Smooth muscle cell of trachea (primary cell): ENCODE measurements at places on chromosomes 5 and 9. TPM values are rescaled to one million over a fixed set of nuclear protein-coding genes. Genes with fewer than 3 reads are reported as not detected.

Gene CNTNAP3
- total RNA-seq: 0.15 and 0.50 TPM in 2 replicates

Gene LIX1
- total RNA-seq: not detected in 2 replicates

Gene AMBP
- 0.15 and 0.17 TPM in 2 replicates for total RNA-seq

Gene DMGDH
- 2.5 and 5.1 TPM in 2 replicates for total RNA-seq

Gene HTR1A
- total RNA-seq: not detected in 2 replicates

Gene IRGM
- not detected in 2 replicates for total RNA-seq

Gene CCDC152
- 5.8 and 8.0 TPM in 2 replicates for total RNA-seq

Gene FAM78A
- 0.29 and 0.66 TPM in 2 replicates for total RNA-seq

Gene PCDHB8
- total RNA-seq: 0.50 TPM in 1 of 2 replicates, not detected in the other

Gene NMUR2
- total RNA-seq: not detected in 2 replicates

Gene FAM163B
- not detected in 2 replicates for total RNA-seq

Gene SLC24A2
- not detected in 2 replicates for total RNA-seq

Gene ZNF354C
- 7.9 and 10.3 TPM in 2 replicates for total RNA-seq

Gene ZNF79
- total RNA-seq: 10.8 and 19.0 TPM in 2 replicates

Gene NSG2
- not detected in 2 replicates for total RNA-seq

Gene ACOT12
- total RNA-seq: 1.6 and 2.2 TPM in 2 replicates

Gene BARHL1
- not detected in 2 replicates for total RNA-seq

Gene OR1J2
- total RNA-seq: not detected in 2 replicates

Gene INIP
- 16.4 and 31.6 TPM in 2 replicates for total RNA-seq

Gene GSN
- 461 and 1,128 TPM in 2 replicates for total RNA-seq

Gene SPINK7
- total RNA-seq: not detected in 2 replicates

Gene CDKN2A
- 32.0 and 39.5 TPM in 2 replicates for total RNA-seq

Gene SLC34A3
- total RNA-seq: under 0.01 TPM in 1 of 2 replicates, not detected in the other

Gene JAK2
- total RNA-seq: 15.4 and 17.2 TPM in 2 replicates

Gene TAF1L
- total RNA-seq: under 0.01 TPM in 2 replicates

Gene LCN15
- under 0.01 TPM in 1 of 2 replicates, not detected in the other for total RNA-seq

Gene LCN9
- total RNA-seq: not detected in 2 replicates

Gene RETREG1
- total RNA-seq: 1.0 and 1.3 TPM in 2 replicates

Gene NR5A1
- not detected in 2 replicates for total RNA-seq

Gene MORN5
- total RNA-seq: not detected in 2 replicates

Gene SPINK4
- not detected in 2 replicates for total RNA-seq

Gene CAMLG
- total RNA-seq: 44.5 and 46.4 TPM in 2 replicates

Gene PCDHB3
- total RNA-seq: 0.29 and 0.50 TPM in 2 replicates

Gene CFAP157
- 0.17 TPM in 1 of 2 replicates, not detected in the other for total RNA-seq

Gene PCDHGC4
- total RNA-seq: 4.5 and 6.0 TPM in 2 replicates

Gene PCDHGB5
- total RNA-seq: 27.9 and 40.4 TPM in 2 replicates

Gene PCDHA12
- total RNA-seq: under 0.01 TPM in 1 of 2 replicates, not detected in the other

Gene PRDM9
- total RNA-seq: not detected in 2 replicates

Gene IL31RA
- total RNA-seq: 0.66 and 3.3 TPM in 2 replicates

Gene SLC23A1
- total RNA-seq: 0.50 TPM in 1 of 2 replicates, not detected in the other

Gene IFNB1
- not detected in 2 replicates for total RNA-seq

Gene TAF11L5
- total RNA-seq: not detected in 2 replicates

Gene RGS3
- 49.2 and 74.1 TPM in 2 replicates for total RNA-seq

Gene TCOF1
- 13.2 and 15.2 TPM in 2 replicates for total RNA-seq

Gene TYRP1
- not detected in 2 replicates for total RNA-seq

Gene OTP
- total RNA-seq: not detected in 2 replicates

Gene PCA3
- not detected in 2 replicates for total RNA-seq

Gene PRXL2C
- 36.6 and 42.0 TPM in 2 replicates for total RNA-seq

Gene DBH
- total RNA-seq: not detected in 2 replicates

Gene CNTNAP3B
- 1.2 and 7.1 TPM in 2 replicates for total RNA-seq

Gene PDE4D
- 11.3 and 11.4 TPM in 2 replicates for total RNA-seq

Gene TERT
- total RNA-seq: not detected in 2 replicates

Gene KIF12
- under 0.01 TPM in 1 of 2 replicates, not detected in the other for total RNA-seq

Gene SH3RF2
- 1.0 and 1.2 TPM in 2 replicates for total RNA-seq

Gene NPR2
- total RNA-seq: 48.6 and 54.3 TPM in 2 replicates

Gene CDC20B
- under 0.01 TPM in 1 of 2 replicates, not detected in the other for total RNA-seq

Gene SIL1
- total RNA-seq: 60.2 and 97.3 TPM in 2 replicates

Gene SUSD3
- 0.73 and 1.3 TPM in 2 replicates for total RNA-seq

Gene PLPP7
- total RNA-seq: 9.3 and 13.2 TPM in 2 replicates

Gene GABRA1
- not detected in 2 replicates for total RNA-seq
